Activated naive CD4-positive, alpha-beta T cell (primary cell): ENCODE measurements at places on chromosomes 1 and 21.

DNA sequence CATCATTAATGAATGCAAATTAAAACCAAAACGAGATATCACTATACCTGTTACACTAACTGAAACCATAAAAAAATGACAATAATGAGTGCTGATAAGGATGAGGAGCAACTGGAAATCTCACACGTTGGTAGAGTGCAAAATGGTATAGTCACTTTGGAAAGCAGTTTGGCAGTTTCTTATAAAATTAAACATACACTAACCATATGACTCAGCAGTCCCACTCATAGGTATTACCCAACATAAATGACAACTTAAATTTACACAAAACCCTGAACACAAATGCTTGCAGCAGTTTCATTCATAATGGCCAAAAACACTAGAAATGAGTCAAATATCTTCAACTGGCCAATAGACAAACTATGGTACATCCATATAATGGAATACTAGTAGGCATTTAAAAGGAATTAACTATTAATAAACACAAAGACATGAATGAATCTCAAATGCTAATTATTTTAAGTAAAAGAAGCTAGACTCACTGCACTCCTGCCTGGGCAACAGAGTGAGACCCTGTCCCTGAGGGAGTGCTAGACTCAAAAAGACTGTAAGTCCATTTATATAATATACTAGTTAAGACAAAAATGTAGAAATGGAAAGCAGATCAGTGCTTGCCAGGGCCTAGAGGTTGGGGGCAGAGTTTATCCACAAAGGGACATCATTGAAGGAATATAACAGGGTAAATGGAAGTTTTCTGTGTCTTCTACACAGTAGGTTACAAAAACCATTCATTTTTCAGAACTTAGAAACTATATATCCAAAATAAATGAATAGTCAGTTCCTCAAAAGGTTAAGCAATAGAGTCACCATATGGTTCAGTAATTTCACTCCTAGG is 77.4 kb downstream of the EIF4G3 start:
- no peak for DNase-seq

- no peak for DNase-seq
Observed at GRCh38 chr1:20483833-20484518, 2.0 kb downstream of the CAMK2N1 start.

DNA sequence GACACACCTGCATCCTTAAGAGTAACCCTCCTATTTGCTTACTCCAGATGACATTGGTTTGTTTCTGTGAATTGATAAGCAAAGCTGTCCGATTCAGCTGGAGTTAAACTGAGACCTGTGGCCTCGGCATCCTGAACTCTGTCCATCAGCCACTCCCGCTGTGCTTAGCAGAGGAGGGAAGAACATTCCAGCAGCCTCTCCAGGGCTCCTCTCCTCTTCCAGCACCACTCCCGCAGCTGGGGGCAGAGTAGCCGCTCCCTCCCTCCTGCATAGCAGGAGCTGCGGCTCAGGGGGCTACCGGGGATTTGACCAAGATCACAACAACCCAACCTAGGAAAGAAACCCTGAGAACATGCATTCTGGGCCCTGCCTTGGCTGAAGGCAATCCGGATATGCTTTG is 8.8 kb downstream of the LRRC38 start:
- DNase-seq: no peak

DNA sequence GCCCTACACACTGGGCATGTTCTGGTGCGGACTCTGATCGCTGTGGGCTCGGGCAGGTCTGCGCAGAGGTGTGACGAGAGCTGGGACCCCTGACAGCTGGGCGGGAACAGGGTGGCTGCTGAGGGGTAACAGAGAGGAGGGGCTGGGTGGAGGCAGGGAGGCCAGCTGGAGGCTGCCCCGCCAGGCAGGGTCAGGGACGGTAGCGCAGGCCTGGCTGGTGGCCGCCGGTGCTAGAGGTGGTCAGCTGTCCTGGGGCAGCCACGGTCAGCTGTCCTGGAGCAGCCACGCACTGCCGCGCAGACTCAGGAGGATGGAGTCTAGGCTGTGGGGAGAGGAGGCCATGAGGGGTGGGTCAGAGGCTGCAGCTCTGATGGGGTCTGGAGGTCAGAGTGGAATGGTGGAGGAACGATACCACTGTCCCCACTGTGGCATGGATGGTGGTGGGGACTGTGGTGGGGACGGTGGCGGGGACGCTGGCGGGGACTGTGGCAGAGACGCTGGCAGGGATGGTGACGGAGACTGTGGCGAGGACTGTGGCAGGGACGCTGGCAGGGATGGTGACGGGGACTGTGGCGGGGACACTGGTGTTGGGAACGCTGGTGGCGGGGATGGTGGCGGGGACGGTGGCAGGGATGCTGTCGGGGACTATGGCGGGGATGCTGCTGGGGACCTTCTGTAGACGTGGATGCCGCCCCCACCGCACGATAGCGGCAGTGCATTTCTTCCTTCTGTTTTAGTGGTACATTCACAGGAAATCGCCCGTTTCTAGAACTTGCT is 21.3 kb upstream of the LRRC3 start:
- DNase-seq: no peak

- no peak for DNase-seq
Observed at GRCh38 chr1:209383422-209383821, 200.1 kb upstream of the CAMK1G start.
